ENCODE measurements at places on chromosomes 2 and 18.
A peak's percentile ranks its signal among the peaks of the same experiment; 100 is the strongest.

- DNase-seq = no peak
Observed at GRCh38 chr2:173520918-173521317, 166.2 kb downstream of the CDCA7 start.

- DNase-seq = peak; percentile 9
Observed at GRCh38 chr2:114609801-114610200, 167.4 kb downstream of the DPP10 start.

- no peak for DNase-seq
Observed at GRCh38 chr2:81073412-81073811, 768.9 kb upstream of the LRRTM1 start.

DNA sequence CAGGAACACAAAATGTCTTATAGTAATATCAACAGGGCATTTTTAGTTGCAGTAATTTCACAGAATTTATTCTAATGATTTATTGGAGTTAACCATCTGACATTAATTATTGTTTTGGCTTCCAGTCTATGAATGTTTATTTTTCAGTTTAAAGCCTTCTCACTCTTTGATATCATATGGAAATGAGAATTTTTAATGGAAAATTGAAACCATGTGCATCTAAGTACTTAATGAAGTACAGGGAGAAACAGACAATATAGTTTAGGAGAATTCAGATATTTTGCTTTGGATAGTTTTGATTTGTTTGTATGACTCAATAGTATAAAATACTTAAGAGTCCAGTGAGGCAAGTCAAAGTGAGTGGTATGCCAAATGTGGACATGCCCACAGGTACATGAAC lies 126.1 kb downstream of the OLA1 start:
- no peak for DNase-seq

GRCh38 chr2:65625982-65626381 lies 193.6 kb upstream of the SPRED2 start:
- DNase-seq = no peak

- no peak for DNase-seq
Observed at GRCh38 chr2:59190518-59190917, 949.4 kb upstream of the FANCL start.

DNA sequence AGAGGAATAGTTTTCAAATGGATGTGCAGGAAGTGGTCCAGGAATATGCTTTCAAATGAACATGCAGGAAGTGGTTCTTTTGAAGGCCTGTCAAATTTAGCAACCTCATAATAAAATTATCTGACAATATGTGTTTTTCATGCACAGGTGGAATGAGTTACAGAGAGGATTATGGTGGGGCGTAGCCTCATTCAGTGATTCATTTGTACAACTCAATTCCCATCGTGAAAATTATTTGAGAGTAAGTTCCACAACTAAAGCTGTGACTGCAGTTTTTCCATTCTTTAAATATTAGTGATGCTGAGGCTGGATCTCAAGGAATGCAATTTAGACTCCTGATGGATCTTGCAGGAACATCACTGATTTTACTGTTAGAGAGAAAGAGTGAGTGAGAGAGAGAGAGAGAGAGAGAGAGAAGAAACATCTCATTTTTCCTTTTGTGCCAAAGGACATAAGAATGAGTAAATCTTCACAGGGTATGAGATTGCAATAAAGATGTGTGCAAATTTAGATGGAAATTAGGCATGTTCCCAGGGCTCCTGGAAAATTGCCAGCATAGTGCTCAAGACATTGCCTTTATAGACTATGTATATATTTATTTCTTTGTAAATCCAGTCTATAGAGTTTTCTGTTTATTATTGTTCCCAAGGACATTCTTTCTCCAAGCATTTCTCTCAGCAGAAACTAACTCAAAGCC lies 394.9 kb upstream of the ZEB2 start:
- DNase-seq = no peak

DNA sequence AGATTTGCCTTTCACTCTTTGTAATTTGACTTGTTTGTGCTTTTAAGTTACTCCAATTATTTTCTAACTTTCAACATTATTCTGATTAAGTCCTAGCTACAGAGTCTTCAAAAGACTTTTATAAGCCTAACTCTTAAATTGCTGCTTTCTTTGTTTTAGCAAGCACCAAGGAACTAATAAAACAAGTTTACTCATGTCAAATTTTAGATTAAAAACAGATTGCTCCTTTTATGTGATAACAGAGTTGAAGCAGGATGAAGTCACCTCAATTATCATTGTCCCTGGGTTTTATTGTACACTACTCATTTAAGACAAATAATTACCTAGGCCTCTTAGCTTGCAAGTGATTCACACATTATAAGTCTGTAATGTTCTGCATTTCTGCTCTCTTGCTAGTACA lies 678.4 kb downstream of the ERBB4 start:
- DNase-seq = no peak

- DNase-seq = no peak
Observed at GRCh38 chr2:46193356-46193755, 103.9 kb upstream of the EPAS1 start.

DNA sequence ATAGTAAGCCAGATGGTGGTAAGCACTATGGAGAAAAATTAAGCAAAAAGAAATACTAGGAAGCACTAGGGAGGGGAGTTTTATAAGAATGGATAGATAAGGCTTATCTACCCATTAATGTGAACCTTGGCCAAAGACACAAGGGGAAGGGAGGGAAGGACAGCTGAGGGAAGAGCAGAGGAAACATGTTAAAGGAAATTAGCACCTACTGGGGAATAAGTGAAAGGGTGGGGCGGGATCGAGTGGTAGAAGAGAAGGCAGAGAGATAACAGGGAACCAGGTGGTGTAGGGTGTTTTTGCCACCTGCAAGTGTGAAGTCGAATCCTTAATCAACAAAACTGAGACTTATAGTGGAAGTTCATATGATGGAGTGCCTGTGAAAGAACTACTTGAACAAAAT lies 1.7 kb downstream of the UNC80 start:
- no peak for DNase-seq

DNA sequence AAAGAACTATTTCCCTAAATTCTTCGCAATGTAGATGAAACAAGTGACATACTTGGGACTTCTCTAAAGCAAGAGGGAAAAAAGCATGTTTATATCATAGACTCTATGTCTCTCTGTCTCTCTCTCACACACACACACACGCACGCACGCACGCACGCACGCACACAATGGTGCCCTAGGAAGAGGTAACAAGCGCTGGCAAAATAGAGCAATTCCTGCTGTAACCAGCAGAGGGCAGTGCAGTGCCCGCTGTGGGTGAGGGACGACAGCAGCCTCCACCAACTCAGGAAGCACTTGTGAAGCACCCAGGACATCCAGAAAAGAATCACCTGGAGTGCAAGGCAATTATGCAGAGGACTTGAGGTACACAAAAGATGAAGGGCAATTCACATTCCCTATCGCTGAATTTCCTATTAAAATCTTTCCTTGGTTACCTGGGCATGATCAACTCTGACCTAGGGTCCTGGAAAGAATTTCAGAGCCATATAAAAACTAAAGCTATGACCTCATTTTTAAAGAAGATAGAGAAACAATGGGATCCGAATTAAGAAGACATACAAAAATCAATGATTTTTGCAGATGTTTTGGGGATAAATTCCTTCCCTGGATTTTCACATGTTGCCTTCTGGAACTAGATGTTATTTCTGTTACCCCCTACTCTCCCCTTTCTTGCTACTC lies 166.4 kb downstream of the PDE11A start:
- peak; percentile 29 for DNase-seq

- no peak for DNase-seq
Observed at GRCh38 chr2:64666810-64667438, 13.2 kb upstream of the SERTAD2 start.

- DNase-seq = no peak
Observed at GRCh38 chr18:40559556-40559955, 1395.5 kb upstream of the PIK3C3 start.

DNA sequence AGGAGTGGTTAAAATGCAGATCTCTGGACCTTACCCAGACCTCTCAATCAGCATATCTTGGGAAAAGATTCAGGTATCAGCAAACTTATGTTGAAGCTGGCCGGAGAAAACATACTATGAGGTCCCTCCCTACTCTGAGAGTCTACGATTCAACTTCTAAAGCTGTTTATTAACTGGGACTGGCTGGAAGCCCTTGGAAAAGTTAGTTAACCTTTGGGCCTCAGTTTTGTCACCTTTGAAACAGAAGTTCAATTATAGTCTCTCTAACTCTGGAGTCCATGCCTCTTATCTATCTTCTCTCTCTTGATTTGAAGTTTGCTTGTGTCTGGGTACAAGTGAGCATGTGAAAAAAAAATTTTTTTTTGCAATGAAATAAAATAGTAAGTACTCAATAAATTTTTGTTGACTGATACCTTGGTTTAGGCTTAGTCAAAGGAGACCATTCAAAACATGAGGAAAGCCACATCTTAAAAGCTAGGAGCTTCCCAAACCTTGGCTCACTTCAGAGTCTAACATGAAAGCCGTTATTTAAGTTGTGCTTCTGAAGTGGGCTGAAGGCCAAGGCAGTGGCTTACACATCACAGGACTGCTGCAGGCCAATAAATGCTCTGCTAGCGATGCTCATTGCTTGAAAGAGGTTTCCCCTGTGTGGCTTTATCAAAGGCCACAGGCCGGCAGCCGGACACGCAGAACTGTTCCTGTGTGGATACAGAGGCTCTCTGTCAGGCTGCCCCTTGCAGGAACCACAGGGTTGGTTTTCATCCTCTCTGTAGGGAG lies 110.6 kb upstream of the FAM136A start:
- DNase-seq = no peak

DNA sequence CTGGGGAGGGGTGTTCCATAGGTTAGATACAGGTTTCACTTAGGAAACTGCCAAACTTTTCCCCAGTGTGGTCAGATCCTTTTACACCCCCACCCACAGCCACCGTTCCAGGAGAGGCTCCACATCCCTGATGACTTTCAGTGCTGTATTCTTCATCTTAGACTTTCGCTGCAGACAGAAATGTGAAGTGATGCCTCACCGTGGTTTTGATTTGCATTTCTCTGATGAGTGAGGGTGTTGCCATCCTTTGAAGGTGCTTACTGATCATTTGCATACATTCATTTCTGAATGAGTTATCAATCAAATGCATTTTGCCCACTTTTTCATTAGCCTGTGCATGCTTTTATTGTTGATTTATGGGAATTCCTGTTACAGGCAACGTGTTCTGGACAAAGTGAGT lies 14.9 kb downstream of the COPS9 start:
- DNase-seq = no peak

GRCh38 chr2:63424329-63425078 lies 163.8 kb downstream of the WDPCP start:
- no peak for DNase-seq

DNA sequence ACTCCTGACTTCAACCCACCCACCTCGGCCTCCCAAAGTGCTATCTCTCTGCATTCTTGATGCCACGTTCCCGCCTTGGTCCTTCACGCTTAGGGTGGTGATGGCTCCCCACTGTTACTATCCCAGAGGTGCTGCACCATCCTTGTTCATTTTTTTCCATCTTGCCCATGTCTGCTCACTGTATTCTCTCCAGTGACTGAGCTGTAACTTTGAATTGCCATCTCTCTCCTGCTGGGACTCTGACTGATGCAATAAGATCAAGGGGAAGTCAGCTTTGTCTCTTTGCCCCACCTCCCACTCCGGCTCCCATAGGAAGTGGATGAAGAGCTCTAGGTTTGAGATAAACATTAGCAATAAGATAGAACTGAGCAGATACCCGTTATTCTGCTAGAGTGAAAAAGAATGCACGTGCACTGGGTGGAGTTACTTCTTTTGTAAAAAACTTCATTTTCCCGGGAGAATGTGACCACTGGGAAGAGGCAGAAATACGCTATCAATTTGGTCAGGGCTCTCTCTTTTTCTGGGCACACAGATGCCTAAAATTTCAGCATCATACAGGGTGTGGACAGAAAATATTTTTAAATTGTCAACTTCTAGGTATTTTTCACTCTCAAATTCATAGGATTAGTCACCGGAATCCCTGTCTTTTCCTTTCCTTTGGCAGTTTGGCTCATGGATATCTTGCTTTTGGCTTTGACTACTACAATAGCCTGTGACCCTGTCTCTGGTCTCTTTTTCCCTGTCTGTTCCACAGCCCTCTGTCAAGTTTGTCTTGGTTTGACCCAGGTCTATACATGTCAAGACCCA lies 105.4 kb downstream of the POLR1A start:
- DNase-seq = no peak

DNA sequence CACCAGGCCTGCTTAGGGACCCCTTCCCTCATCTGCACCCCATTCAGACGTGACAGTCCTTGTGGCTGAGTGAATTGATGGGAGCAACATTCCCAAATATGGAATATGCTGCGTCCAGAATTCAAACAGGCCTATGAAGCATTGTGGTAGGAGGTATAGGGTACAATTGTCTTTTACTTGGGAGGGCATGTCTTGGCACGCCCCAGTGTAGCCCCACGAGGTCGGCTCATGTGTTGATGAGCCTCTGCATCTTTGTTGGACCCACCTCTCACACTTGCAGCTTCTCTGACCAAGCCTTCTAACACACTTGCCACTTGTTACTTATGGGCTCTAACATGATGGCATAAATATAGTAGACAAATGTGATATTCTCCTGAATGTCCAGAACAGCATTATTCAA lies 1.6 kb downstream of the TIMM21 start:
- no peak for DNase-seq

DNA sequence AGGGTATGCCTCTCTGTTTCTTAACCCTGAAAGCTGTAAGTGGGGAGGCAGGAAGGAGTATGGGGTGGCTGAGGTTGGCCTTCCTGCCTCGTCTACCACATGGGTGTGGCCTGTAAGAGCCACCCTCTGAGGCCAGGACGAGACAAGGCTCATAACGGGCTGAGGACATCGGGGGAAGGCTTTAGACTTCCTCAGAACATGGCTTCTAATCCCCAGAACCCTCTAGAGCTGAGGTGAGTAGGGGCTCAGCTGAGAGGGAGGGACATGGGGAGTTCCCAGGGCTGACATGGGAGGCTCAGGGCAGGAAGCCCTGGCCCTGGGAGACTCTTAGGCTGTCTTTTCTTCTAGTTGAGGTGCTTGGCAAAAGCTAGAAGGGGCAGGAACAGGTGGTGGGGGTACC lies 36.7 kb downstream of the EMX1 start:
- DNase-seq = no peak

- no peak for DNase-seq
Observed at GRCh38 chr2:128139624-128140023, 48.6 kb downstream of the UGGT1 start.

DNA sequence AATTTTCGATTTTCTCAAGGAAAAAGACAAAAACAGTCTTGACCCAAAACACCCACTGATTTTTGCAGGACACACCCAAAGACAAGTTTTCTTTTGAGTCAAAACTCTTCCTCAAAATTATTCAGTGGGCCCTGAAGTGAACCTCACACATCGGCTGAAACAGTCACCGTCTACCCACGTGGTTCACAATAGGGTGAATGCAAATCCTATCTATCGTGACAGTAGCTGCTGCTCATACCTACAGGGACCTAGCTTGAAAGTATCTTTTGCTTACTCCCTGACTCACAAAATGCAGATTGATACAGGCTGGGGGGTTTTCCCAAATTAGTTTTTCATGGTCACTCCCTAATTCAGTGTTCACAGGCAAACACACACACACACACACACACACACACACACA lies 10.7 kb upstream of the CD226 start:
- no peak for DNase-seq

All from NCI-H1092 (cell line).